ENCODE measurements at places on chromosomes 13 and 19. TPM values are rescaled to one million over a fixed set of nuclear protein-coding genes. Genes with fewer than 3 reads are reported as not detected.

- no peak for DNase-seq
Measured at GRCh38 chr19:58544591-58545285, 874 bp downstream of the TRIM28 start.

- DNase-seq = no peak
Measured at GRCh38 chr13:40181203-40181845, 485.1 kb downstream of the FOXO1 start.

HCN2 gene
- total RNA-seq = 0.42 TPM

DNA sequence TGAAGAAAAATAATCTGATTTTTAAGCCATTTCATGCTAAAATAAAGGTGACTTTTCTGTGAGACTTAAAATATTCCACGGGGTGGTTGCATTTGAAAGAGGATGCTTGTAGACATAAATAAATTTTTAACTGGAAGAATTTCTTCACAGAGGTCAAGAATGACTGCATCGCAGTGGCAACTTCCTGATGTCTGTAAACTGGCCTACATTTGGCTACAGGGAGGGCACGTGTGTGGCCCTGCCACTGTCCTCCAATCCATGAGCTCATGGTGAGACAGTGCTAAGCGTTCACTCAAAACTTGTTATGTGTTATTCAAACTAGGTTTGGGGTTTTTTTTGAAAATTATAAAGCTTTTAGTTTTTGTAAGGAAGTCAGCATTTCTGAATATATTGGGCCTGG, 1089.3 kb downstream of the EFNB2 start:
- DNase-seq = no peak

PSG1 gene
- total RNA-seq = not detected

ZNF57 gene
- 3.6 TPM for total RNA-seq

DNA sequence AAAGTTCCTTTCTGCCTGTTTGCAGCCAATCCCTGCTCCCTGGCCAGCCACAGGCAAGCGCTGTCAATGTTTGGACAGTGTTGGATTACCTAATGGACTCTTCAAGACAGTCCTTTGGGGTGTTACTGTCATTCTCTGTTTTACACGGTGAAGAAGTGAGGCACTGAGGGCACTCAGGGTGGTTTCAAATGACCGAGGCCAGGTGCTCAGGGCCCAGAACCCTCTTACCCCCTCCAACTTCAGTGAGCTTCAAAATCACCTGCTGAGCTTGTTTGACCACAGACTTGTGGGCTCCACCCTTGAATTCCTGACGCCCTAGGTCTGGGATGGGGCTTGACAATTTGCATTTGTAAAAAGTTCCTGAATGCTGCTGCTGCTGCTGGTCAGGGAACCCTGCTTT, 97.9 kb downstream of the GGACT start:
- no peak for DNase-seq

All from esophagus muscularis mucosa (tissue), 4 donors.